ENCODE measurements at places on chromosomes 4 and X. TPM values are rescaled to one million over a fixed set of nuclear protein-coding genes. Genes with fewer than 3 reads are reported as not detected.

DNA sequence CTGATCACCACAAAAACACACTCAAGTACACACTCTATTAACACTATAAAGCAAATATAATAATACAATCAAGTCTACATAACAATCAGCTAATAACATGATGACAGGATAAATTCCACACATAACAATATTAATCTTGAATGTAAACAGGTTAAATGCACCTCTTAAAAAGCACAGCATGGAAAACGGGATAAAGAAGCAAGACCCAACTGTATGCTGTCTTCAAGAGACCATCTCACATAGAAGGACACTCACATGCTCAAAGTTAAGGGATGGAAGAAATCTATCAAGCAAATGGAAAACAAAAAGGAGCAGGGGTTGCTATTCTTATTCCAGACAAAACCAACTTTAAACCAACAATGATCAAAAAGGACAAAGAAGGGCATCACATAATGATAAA is 28.1 kb downstream of the CBR4 start:
- no peaks in the 10 kb centered on the region for H3K27me3 ChIP-seq
- no peaks in the 10 kb centered on the region for H3K4me1 ChIP-seq
- no peak for DNase-seq
- peaks cover 20% of the 10 kb centered on the region for H3K36me3 ChIP-seq
- no peak overlapping the region for H3K27ac ChIP-seq

DNA sequence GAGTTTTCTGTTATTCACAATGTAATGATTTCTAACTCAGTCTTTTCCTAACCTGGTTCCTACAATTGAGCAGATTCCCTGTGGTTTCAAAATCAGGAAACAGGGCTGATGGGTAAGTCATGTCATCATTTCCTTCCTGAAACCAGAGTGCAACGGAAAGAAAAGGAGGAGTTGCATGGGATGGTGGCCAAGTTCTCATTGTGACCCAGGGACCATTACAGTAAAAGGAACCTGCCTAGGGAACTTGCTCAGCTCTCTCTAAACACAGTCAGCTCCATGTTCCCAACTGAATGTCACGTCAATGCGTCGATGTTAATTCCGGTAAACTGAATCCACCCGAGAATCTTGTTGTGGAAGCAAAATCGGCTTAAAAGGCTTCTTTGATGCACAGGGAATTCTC is 51.2 kb downstream of the LGI2 start:
- DNase-seq, result no peak
- H3K4me3 ChIP-seq, result peak overlapping the region; percentile 39
- H3K4me1 ChIP-seq, result peaks cover 5% of the 10 kb centered on the region
- no peak overlapping the region for H3K27ac ChIP-seq
- peaks cover 13% of the 10 kb centered on the region for H3K27me3 ChIP-seq

Gene MUC7
- total RNA-seq, result not detected

- no peak overlapping the region for H3K4me3 ChIP-seq
- no peak overlapping the region for H3K27ac ChIP-seq
- H3K4me1 ChIP-seq, result peaks cover 7% of the 10 kb centered on the region
- no peaks in the 10 kb centered on the region for H3K27me3 ChIP-seq
Observed at GRCh38 chr4:23324021-23324690, 565.7 kb downstream of the PPARGC1A start.

DNA sequence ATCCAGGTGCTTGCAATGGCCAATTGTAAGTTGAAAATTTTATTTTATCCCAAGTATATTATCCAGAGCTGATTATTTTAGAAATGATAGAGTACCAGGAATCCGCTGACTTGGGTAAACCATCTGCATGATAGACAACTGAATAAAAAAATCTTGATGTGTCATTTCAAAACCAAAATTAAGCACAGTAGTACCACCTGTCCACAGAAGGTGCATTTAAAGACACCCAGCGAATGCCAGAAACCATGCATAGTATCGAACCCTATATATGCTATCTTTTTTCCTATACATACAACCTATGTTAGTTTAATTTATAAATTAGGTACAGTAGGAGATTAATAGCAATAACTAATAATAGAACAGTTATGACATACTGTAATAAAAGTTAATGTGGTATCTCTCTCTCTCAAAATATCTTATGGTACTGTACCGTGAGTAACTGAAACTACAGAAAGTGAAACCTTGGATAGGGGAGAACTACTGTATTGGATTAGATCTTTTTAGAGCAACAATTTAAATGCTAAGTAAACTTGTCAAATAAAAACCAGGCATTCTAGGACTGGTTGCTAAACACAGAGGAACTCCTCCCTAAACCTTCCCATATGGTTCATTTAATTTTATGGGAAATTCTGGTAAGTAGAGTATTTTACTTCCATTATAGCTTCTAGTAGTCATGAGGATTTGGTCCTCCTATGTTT is 6.2 kb downstream of the NEIL3 start:
- no peak for DNase-seq
- H3K36me3 ChIP-seq, result peaks cover 1% of the 10 kb centered on the region
- H3K4me3 ChIP-seq, result peak overlapping the region; percentile 63

DNA sequence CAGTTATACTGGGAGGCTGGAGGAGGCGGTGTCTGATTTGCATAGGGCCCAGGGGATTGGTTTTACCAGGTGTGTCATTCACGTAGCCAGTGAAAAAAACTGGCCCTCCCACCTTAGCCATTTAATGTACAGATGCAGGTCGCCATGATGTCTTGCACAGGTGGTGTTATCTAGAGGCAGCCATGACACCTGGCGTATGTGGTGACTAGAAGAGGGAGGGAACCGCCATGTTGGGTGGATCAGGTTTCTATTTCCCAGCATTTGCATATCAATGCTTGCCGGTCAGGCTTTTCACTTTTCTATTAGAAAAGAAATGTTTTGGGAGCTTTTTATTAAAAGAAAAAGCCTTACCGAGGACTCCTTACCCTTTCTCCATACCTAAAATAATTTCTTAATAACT is 523.4 kb downstream of the ADGRL3 start:
- no peak overlapping the region for H3K4me3 ChIP-seq
- DNase-seq, result no peak
- no peaks in the 10 kb centered on the region for H3K36me3 ChIP-seq
- H3K4me1 ChIP-seq, result no peaks in the 10 kb centered on the region
- H3K27me3 ChIP-seq, result no peaks in the 10 kb centered on the region
- no peak overlapping the region for H3K27ac ChIP-seq

Gene ZDHHC15
- total RNA-seq, result 0.24 TPM

- H3K4me1 ChIP-seq, result peaks cover 47% of the 10 kb centered on the region
- H3K27me3 ChIP-seq, result no peaks in the 10 kb centered on the region
- peaks cover 7% of the 10 kb centered on the region for H3K36me3 ChIP-seq
Observed at GRCh38 chr4:103095080-103095479, 4.6 kb downstream of the BDH2 start.

DNA sequence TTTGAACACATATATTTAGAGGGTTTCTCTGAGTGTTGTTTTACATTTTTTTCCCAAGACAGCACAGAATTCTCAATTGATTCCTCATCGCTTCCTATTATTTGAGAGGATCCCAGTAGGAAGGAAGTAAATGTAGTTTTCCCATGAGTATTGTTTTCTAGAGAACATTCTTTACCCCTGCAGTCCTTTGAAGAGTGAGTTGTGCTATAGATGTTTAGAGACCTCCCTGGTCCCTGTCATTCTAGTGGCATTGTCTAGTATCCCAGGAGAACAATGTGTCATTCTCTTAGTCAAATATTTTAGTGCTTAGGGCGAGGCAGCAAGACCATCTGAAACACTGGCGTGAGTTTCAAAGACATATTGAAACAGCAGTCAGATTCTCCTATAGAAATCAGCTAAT is 32.5 kb downstream of the SORBS2 start:
- H3K4me1 ChIP-seq, result no peaks in the 10 kb centered on the region
- H3K4me3 ChIP-seq, result no peak overlapping the region
- H3K27me3 ChIP-seq, result peaks cover 3% of the 10 kb centered on the region
- H3K27ac ChIP-seq, result no peak overlapping the region
- no peaks in the 10 kb centered on the region for H3K36me3 ChIP-seq

Gene ERAS
- not detected for total RNA-seq

GRCh38 chrX:19750028-19750782 is 137.2 kb downstream of the SH3KBP1 start:
- no peak for DNase-seq
- peaks cover 89% of the 10 kb centered on the region for H3K4me1 ChIP-seq
- H3K36me3 ChIP-seq, result peaks cover 16% of the 10 kb centered on the region
- peak overlapping the region; percentile 37 for H3K4me3 ChIP-seq
